NCI-H1105 treated with DMSO at 0.1 percent for 48 hours (cell line): ENCODE measurements at places on chromosomes 13 and 19.

DNA sequence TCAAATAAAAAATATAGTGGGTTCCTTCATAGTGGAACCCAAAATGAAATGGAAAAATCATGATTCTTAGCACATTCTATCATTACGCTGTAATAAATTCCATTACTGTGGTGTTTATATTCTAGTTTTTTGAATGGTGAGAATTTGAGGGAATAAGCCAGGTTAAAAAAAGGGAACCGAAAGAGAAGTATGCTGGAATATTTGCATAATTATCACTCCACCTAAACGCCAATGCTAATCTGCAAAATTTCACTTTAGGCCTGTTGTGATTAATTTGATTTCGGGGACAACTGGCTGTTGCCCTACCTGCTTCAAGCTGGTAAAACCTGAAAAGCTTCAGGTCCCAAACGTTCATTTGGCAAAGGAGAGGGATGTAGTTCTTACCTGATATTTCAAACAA lies 32.1 kb upstream of the SCEL start:
- DNase-seq, result no peak

DNA sequence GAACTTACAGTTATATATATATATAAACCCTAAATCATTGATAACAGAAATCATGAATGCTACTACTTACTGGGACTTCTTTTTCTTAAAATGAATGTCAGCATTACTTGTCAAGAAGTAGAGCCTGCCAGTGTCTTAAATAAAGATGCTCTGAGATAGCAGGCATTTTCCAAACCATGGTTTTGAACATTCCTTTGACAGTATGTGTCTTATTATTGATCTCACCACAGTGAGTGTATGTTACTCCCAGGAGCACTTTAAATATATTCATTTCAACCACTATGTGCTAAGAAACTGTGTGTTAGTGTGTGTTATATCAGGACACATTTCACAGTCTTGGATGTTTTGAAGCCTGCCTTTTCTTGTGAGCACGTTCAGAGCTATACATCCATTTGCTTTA lies 28.2 kb downstream of the TNFRSF19 start:
- DNase-seq, result no peak

DNA sequence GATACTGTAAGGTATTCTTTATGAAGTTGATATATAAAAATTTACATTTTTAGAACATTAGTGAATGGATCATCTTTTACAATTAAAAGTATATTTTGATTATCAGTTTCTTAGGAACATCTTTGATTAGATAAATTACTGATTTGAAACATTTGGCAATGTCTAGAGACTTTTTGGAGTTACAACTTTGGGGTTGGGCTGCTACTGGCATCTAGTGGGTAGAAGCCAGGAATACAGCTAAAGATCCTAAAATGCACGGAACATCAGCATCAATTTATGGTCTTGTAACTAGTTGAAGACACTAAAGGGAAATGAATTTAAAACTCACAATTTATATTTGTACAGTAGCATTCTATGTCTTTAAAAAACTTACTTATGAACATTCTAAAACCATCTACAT lies 19.9 kb downstream of the POMP start:
- DNase-seq, result no peak

DNA sequence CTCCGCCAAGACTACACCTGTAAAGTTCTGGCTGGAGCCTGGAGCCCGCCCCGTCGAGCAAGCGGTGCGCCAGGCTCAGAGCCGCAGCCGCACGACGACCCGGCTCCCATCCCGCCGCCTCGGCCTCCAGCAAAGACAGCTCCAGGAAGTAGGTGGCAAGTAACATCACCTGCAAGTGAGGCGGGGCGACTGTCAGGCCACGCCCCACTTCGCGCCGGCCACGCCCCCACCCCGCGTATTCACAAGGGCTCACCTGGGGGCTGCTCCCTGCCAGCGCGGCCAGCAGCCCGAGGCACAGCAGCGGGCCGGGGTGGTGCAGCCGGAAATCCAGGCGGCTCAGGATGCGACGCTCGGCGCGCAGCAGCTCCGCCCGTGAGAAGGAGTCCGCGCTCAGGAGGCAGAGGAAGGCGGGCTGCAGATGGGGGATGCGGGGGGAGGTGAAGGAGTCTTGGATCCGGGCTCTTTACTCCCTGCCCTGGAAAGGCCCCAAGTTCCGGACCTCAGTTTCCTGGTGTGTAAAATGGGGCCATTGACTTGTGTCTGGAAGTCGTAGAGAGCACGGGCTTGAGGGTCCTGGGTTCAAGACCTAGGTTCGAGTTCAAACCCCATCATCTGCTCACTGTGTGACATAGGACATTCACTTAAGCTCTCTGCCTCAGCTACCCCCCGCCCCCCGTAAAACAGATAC lies 3.2 kb downstream of the CCNP start:
- no peak for DNase-seq

DNA sequence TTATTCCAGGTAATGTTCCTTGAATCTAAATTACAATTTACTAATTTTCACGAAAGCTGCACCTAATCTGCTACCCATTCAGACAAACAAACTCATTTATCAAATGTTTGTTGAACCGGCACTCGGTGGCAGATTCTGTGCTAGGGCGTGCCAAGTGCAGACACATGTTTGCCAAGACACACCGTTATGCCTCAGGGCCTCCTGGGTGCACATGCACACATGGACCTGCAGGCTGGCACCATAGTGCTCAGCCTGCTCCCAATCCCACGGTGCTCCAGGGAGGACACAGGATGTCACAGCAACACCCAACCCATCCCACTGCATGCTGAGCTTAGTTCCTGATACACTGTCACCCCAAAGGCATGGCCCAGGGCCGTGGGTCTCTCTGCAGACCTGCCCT lies 7.7 kb downstream of the SCGB2B2 start:
- DNase-seq, result no peak

DNA sequence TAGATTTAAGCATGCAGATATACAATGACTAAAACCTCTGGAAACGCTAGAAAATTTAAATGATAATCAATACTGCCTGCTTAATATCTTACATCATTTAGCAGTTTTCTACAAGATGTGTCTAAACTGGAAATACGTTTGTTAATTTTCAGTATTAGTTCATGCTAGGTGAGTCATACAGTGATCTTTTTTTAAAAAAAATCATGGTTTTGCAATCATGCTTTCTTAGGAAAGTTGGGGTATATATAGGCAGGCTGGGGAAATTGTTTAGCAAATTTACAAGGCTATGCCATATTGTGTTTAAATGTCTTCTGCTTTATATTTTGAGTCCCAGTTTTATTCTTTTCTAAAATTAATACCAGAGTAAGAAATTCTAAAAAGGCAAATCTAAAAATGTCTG lies 245.4 kb upstream of the SPRY2 start:
- no peak for DNase-seq

- DNase-seq, result no peak
Observed at GRCh38 chr19:48396824-48397176, 3.3 kb downstream of the GRIN2D start.

GRCh38 chr19:17441241-17442021 lies 7.0 kb downstream of the TMEM221 start:
- DNase-seq, result no peak

DNA sequence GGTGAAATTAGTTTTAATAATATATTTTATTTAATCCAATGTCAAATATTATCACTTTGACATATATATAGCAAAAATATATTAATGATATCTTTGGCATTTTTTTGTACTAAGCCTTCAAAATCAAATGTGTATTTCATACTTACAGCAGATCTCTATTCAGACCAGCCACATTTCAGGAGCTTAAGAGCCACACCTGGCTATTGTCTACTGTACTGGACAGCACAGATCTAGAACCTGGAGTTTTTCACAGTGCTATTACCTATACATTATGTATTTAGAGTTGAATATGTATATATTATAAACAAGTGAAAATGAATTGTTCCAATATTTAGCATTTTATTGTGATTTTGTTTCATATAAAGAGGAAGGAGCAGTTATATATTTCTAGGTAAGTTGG lies 486.3 kb downstream of the DIAPH3 start:
- DNase-seq, result no peak

- no peak for DNase-seq
Observed at GRCh38 chr13:50284540-50284939, 269.3 kb downstream of the KCNRG start.

- no peak for DNase-seq
Observed at GRCh38 chr19:47973529-47973928, 18.4 kb downstream of the BSPH1 start.

DNA sequence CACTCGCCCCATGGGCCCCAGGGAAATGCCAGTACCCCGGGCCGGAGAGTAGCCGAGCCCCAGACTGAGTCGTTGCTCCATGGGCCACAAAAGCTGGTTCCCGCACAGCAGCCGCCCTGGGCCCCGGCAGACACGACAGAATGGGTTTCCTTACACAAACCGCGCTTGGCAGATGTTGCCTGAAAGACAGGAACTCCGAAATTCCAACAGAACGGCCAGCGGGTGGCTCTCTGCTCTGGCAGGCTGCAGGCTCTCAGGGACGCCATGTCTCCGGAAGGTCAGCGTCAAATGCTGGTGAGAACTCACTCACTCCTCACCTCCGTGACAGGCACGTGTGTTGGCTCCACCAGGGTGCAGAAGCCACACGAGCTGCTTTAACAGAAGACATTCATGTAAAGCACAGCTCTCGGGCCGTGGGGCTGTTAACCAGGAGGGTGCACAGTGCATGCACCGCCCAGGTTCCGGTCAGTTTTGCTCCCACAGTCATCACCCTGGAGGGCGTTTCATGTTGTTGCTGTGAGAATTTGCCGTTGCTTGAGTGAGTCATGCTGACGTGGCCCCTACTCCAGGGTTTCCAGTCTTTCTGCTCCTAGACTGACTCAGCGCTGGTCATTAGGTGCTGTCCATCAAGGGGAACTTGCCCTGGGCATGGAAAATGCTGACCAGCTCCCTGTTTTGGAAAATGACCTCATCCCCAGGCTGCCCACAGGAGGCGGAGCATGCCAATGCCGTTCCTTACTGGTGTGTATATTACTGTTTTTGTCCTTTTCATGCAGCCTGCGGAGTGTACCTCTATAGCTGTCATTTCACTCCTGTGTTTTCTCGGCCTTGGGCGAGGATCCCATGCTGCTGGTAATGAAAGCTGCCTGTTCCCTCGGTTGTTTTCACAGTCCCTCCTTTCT lies 44.8 kb downstream of the ANKRD10 start:
- no peak for DNase-seq

- no peak for DNase-seq
Observed at GRCh38 chr19:51687791-51688670, 5.1 kb upstream of the SPACA6 start.

- DNase-seq, result no peak
Observed at GRCh38 chr13:94387047-94387446, 92.4 kb downstream of the DCT start.

GRCh38 chr19:14146789-14147216 lies 10.4 kb upstream of the ASF1B start:
- no peak for DNase-seq

DNA sequence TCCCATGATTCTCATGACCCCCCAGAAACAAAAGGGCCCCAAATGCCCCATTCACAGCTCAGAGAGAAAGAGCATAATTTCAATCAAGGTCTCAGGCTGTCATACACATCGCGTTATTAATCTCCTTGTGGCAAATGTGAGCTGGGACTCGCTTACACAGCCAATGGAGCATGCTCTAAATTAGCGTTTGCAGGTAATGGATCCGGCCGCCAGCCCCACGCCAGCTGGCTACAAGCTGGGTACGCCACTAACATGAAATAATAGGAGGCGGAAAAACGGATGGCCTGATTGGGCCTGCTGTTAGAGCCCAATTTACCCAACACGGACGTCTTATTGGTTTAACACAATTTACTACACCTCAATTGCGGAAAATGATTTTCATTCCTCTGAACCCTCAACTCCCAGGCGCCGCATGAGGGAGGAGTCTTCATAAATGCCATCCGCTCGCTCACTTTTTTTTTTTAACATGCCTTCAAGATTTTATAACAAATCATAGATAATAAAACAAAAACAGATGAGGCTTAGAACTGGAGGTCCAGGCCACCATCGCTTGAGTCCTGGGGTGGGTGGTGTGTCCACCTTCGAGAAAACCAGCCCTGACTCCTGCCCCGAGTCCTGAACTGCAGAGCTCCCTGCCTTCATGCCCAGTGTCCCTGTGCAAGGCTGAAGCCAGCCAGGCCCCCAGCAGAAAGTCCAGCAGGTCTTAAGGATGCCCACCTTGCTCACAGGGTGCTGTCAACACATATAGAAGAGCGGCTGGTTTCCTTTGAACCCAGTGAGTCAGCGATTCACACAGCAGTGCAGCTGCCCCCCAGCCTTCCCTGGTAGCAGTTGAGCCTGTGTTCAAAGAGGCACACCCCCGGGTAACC lies 62.1 kb downstream of the PEPD start:
- DNase-seq, result no peak

GRCh38 chr13:113746143-113746525 lies 12.9 kb upstream of the TMEM255B start:
- DNase-seq, result no peak

GRCh38 chr13:67416047-67416925 lies 186.2 kb upstream of the PCDH9 start:
- no peak for DNase-seq

- DNase-seq, result no peak
Observed at GRCh38 chr13:109274188-109274821, 512.1 kb downstream of the IRS2 start.

DNA sequence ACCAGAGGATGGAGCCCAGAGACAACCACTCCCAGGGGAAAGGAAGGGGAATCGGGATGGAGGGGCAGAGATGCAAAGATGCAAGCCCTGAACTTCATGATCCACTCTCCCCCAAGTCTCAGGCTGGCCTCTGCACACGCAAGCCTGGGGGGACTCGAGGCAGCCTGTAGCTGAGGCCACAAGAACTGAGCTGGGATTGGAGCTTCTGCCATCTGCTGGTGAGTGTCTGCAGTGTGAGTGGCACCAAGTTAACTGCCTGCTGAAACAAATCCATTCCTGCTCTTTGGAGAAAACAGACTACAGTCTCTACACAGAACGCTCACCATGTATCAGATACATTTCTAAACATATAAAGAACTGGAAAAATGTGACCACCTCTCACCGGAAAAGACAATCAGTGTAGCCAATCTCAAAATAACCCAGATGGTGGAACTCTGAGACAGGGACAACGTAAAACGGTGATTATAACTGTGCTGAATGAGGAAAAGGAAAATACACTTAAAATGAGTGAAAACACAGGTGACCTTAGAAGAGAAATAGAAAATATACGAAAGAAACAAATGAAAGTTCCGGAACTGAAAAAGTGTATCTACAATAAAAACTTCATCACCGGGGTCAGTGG lies 62.1 kb downstream of the KLF2 start:
- DNase-seq, result peak; percentile 13

GRCh38 chr19:49182848-49183375 lies 25.3 kb downstream of the TRPM4 start:
- no peak for DNase-seq

DNA sequence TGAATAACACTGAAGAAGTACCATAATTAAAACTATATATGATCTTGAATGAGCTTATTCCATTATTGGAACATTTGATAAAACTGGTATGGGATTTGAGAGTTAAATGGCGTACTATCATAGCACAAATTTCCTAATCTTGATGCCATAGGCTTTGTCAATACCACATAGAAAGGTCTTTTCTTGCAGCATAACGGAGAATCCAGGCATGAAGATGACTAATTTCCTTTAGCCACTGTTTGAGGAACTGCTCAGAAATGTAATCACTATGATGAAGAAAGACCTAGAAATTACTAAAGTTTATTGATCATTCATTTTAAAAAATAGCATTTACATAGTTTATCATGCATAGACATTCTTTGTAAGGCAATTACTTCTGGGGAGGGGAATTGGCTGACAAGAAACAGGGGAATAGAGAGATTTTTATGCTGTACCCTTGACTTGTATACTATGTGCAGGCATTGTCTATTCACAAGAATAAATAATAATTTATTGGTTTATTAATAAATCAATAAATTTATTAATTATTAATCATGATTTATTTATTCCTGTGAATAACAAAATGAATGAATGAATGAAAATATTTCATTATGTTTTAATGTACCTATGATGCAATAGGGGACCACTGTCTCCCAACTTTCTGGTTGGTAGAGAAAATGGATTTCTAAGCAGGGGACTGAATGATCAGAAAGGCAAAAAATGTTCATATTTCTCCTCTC lies 2676.6 kb downstream of the PCDH9 start:
- no peak for DNase-seq
